GM23248 (cell line): ENCODE measurements at places on chromosomes 3 and 15. TPM values are rescaled to one million over a fixed set of nuclear protein-coding genes. Genes with fewer than 3 reads are reported as not detected.

GRCh38 chr15:64187396-64188191 is 24.8 kb upstream of the PPIB start:
- DNase-seq = peak; percentile 36

DNA sequence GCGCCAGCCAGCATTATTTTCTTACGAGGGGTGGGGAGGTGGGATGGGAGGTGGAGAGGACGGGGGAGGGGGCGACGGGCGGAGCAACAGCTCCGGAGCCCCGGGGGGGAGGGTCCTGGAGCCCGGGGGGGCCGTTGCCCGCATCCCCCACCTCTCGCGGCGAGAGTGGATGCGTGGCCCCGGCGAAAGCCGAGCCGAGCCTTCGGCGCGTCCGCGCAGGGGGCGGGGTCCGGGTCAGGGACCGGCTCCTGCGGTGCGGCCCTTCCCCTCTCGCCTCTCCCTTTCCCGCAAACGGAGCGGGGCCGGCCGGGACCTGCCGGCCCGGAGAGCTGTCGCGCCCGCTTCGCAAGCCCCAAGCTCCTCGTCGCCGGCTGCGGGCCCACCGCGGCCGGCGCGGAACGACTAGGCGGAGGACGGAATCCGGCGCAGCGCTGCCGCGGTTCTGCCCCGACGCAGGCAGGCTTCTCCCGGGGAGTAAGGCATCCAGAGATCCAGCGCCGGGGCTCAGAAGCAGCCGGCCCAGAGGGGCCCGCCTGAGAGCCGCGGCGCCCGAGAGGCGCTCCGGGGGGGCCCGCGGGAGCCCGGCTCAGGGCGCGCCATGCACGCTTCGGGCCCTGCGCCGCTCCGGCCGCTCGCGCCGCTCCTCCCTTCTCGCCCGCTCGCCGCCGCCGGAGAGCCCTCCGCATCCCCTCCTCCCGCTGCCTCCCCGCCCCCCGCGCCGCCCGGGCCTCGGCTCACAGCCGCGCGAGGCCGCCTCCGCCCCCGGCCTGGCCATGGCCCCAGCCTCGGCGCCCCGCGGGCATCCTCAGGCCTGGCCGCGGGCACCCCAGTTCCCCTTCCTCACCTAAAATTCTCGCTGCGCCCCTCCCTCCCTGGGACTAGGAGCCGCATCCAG is 459 bp upstream of the ADCY5 start:
- DNase-seq = peak; percentile 50

DNA sequence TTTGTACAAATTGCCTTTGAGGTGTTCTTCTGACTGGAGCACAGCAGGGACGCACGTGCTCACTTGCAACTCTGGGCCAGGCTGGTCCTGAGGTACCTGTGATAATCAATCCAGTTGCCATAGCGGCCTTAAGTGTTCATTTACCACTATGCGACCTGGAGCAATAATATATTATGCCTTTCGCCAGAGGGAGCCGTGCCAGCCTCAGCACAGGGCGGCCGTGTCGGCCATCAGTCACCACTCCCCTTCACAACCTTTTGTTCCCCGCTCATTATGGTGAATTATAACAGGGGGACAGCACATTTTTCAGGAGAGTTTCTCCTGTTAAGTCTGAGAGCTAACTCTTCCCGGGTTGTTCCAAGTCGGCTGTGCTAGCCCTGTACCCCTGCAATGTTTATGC is 289.7 kb downstream of the RORA start:
- no peak for DNase-seq

DNA sequence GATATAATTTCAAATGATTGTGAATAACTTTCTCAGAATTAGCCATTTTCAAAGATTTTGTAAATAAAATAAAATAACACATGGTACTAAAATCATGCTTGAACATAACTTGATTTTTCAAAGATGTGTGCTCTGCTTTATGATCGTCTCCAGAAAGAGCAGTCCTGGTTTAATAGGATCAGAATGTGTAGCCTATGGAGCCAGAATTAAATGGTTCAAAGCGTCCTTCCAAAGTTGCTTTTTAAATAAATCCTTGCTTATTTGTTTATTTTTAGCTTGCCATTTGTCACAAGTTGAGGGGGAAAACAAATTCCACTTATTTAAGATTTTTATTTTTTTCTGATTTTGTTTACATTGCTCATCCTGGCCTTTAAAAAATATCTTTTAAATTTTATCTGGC is 123.7 kb upstream of the SPRED1 start:
- DNase-seq = peak; percentile 17

GRCh38 chr15:32794973-32795372 is 77.2 kb downstream of the GREM1 start:
- DNase-seq = peak; percentile 42

Gene PEX11A
- polyA plus RNA-seq = 5.3 and 6.1 TPM in 2 replicates
